ENCODE measurements at places on chromosomes 7 and 10.

GRCh38 chr7:90958647-90959046, 305.6 kb upstream of the FZD1 start:
- no peak for DNase-seq

GRCh38 chr10:72370201-72370722, 15.5 kb upstream of the DNAJB12 start:
- DNase-seq = no peak

DNA sequence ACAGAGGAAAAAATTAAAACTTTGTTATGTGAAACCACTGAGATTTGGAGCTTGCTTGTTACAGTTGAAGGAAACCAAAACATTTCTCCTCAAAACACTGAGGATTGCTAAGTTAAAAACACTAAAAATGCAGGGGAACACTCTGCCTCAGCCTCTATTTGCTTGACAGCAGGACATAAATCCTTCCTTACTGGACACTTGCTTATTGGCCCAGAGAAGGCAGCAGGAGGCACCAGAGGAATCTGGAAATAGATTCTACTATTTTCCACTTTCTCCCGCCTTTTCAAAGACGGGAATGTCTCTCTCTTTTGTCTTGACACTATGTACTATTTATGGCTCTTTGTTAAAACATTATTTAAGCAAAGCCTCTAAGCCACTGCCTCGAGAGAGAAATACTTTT, 67.9 kb downstream of the MTURN start:
- DNase-seq = no peak

- DNase-seq = no peak
These were observed 316.5 kb upstream of the IMMP2L start for GRCh38 chr7:111878785-111879184.

- DNase-seq = no peak
These were observed 57.6 kb downstream of the GTF2IRD1 start for GRCh38 chr7:74511345-74511744.

- DNase-seq = no peak
These were observed 119.4 kb upstream of the STK17A start for GRCh38 chr7:43463401-43463980.

DNA sequence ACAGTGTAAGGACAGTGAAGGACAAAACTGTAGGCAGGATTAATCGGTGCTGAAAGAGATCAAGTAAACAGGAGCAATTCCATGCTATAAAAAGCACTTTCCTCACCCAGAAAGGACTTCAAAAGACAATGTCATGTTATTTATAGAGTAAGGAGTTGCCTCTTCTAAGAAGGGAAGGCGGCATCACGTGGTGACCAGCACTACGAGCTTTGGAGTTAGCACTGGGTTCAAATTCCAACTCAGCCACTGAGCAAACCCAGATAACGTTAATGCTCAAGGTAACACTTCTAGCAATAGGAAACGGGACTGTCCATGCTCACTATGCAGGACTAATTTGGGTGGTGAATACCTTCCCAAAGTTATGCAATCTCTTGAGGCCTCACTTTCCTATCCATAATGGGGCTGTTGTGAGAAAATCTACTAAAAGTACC, 715 bp upstream of the PANK1 start:
- no peak for DNase-seq

DNA sequence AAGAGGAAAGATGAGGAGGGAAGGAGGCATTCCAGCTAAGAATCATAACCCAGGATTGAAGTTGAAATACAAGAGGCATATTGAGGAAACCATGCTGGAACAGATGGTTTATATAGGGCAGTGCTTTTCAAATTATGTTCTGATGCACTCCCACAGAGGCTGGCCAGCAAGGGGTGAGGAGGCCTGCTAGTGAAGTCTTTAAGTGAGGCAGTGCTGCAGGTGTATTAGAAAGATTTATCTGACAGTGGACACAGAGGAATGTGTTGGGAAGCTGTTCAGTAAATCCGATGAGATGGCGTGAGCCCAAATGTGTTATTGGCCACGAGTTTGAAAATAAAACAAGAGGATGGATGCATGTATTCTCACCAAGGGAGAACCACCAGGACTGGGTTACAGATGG, 28.6 kb downstream of the REEP3 start:
- no peak for DNase-seq

DNA sequence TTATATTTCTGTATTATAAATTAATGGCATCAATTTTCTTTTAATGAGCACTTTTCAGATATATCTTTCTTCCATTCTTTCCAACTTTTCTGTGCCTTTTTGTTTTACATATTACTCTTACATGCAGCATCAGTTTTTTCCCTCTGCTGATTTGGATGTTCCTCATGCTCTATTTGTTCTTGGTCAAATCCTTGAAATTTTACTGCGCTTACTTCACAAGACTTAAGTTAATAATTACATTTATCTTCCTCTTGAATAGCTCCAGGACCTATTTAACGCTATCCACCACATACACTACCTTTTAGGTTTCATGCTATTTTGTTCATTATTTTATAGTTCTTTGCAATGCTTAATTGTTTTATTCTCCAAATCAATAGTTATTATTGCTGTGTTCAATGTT, 97.6 kb upstream of the CTTNBP2 start:
- no peak for DNase-seq

- DNase-seq = no peak
These were observed 8.7 kb downstream of the TNRC18 start for GRCh38 chr7:5414916-5415315.

DNA sequence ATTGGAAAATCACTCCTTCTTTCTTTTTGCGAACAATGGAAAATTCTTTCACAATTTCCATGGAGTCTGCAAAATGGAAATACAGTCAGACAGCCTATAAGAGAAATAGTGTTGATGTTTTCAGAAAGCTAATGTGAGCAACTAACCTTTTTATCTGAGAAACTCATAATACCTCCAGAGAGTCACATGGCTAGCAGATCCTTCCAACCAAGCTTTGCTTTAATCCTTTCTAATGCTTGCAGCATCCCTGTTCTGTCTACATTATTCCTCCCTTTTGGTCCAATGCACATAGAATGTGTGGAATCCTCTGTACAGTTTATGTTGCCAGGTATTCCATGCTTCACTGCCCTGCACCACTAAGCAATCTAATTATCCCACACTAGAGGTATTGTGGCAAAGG, 717.5 kb upstream of the LRRN3 start:
- no peak for DNase-seq

DNA sequence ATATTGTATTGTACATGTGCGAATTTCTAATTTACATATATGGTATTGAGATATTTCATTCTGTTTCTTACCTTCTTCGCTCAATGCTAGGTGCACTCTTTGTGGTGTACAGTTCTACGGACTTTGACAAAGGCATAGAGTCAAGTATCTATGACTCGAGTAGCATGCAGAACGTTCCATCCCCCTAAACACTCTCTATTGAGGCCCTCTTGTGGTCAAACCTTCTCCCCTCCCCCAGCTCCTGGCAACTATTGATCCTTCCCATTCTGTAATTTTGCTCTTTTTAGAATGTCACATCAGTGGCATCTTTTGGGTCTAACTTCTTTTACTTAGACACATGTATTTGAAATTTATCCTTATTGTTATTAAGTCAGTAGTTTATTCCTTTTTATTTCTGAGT, 30.7 kb upstream of the GDF10 start:
- DNase-seq = no peak

- DNase-seq = no peak
These were observed 7.2 kb downstream of the TNS3 start for GRCh38 chr7:47574482-47575329.

DNA sequence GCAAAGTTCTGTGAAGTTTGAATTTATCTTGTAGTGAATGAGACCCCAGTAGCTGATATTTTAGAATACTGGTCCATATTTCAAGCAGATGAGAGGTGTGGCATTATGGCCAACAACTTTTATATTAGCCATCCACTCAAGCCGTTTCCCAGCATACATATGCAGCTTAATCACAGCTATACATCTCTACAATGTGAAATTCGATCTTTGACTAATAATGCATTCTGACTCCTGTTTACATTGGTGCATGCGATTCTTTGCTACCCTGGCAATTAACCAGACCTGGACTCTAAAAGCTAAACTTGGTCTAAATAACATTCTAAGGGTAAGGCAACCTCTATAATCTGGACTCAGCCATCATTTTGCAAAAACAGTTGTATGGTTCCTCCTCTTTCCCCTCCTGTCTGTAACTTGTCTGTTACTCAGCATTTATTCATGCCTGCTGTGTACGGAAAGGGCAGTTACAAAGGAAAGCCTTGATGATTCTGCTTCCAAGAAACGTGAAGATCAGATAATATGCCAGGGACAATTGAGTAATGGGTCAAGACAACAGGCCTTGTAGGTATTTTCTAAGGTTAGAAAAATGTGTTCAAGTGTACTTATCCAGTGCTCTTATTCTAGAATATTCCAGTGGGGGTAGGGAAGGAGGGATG, 50.6 kb downstream of the PNLIPRP2 start:
- DNase-seq = no peak

GRCh38 chr7:16851829-16852228, 30.0 kb downstream of the AGR3 start:
- DNase-seq = no peak

DNA sequence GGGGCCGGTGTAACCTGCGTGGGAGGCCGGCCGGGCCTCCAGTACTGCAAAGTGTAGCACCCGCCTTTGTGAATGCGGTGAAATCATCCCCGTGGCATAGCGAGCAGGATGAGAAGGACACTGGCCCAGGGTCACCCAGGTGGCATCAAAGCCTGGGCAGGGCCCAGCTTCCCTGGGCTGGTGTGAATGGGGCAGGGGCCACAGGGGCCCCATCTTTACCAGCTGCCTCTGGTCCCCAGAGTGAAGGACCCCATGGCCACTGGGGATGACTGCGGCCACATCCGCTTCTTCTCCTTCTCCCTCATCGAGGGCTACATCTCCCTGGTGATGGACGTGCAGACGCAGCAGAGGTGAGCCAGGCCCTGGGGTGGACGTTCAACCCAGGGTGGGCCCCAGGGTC, 53.8 kb downstream of the RCC1L start:
- DNase-seq = no peak

GRCh38 chr10:7477538-7478334, 66.9 kb upstream of the SFMBT2 start:
- no peak for DNase-seq
